Sigmoid colon (tissue), 7 donors: ENCODE measurements at places on chromosomes 13 and 19. TPM values are rescaled to one million over a fixed set of nuclear protein-coding genes. Genes with fewer than 3 reads are reported as not detected.

DNA sequence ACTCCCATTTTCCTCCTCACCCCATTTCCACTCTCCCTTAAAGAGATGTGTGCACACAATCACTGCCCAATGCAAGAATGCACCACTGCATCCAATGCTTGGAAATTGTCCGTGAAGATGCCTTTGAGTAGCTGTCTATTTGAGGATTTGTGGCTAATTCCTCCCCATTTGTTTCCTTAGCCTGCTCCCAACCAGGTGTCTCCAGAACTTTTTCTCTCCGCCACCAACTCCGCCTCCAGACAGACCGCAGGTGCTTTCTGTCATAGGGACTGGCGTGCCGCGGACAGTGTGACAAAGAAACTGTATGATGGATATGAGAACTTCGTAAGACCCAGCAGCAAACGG lies 461 bp upstream of the TM9SF2 start:
- H3K27ac ChIP-seq = peak overlapping the region; percentile 90
- H3K4me3 ChIP-seq = peak overlapping the region; percentile 77
- no peak for DNase-seq

GRCh38 chr19:48452289-48453190 lies 2.8 kb upstream of the KCNJ14 start:
- no peak overlapping the region for H3K4me3 ChIP-seq
- peaks cover 40% of the 10 kb centered on the region for H3K36me3 ChIP-seq
- no peaks in the 10 kb centered on the region for H3K27me3 ChIP-seq
- H3K27ac ChIP-seq = no peak overlapping the region

DNA sequence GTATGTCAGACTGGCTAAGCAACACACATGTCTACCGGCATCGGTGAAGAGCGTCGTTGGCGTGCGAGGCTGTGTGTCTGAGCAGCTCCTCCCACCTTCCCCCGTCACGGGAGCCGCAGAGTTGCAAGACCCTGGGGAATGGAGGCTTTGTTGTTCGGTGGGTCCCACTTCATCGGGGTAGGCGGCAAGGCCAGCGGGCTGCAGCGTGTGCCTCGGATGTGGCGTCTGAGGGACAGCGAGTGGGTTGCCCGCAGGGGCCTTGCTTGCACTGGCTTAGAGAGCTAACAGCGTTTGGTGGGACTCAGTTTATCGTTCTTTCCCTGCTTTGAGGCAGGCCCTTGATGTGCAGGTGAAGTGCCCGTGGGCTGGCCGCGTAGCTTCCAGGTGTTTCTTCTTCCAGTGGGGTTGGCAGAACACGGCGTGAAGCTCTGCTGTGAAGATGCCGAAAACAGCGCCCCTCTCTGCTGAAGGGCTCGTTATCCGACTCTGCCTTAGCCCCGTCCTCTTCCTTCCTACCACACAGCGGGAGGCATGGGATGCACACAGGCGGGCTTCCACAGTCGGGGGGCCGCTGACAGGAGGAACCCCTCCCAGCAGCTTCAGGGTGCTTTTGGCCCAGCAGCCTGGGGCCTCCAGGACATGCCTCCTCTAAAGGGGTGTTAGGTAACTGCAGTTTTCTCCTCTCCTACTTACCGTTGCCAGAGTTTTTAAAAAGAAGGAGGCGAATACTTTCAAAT lies 85.2 kb downstream of the ATP11A start:
- no peak for DNase-seq
- H3K4me1 ChIP-seq = no peaks in the 10 kb centered on the region
- H3K27me3 ChIP-seq = no peaks in the 10 kb centered on the region
- no peak overlapping the region for H3K4me3 ChIP-seq
- no peak overlapping the region for H3K27ac ChIP-seq

DNA sequence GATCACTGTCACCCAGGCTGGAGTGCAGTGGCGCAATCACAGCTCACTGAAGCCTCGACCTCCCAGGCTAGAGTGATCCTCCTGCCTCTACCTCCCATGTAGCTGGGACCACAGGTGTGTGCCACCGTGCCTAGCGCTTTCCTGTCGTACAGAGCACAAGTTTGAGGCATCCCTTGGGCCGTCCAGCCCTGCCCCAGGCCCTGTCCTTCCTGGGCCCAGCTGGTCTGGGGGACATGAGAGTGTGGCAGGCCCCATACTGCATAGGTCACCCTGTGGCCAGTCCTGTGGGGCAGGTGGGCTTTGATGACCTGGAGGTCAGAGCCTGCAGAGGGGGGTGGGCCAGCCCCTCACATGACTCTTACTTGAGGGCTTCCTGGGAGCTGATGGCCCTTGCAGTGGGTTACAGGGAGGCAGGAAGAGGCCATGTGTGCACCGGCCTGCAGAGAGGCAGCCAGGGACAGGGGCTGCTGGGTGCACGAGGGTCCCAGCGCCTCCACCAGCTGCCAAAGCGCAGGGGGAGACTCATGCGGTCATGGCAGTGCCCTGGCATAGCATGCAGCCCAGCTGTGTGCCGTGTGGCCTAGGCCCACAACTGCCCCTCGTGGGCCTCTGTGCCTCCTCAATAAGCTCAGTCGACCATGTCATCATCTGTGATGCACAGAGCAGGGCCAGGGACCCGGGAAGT lies 61.4 kb downstream of the KDM4B start:
- H3K4me1 ChIP-seq = peaks cover 43% of the 10 kb centered on the region
- peaks cover 6% of the 10 kb centered on the region for H3K36me3 ChIP-seq
- DNase-seq = no peak
- H3K4me3 ChIP-seq = no peak overlapping the region
- H3K27me3 ChIP-seq = no peaks in the 10 kb centered on the region
- H3K27ac ChIP-seq = no peak overlapping the region

DNA sequence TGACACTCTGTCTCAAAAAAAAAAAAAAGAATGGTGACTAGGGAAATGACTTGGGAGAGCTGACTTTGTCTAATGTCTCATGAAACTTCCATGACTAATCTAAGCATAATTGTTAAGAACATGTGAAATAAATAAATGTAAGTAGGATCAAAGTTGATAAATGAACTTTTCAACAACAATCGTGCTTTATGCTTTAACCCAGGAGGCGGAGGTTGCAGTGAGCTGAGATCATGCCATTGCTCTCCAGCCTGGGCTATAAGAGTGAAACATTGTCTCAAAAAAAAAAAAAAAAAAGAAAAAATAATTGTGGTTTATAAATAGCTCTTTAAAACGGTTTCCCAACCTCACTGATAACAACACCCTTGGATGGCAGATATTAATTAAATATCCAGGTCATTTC lies 12.9 kb upstream of the AKT2 start:
- H3K27ac ChIP-seq = no peak overlapping the region
- no peaks in the 10 kb centered on the region for H3K27me3 ChIP-seq
- DNase-seq = no peak
- H3K4me1 ChIP-seq = no peaks in the 10 kb centered on the region
- H3K4me3 ChIP-seq = no peak overlapping the region

DNA sequence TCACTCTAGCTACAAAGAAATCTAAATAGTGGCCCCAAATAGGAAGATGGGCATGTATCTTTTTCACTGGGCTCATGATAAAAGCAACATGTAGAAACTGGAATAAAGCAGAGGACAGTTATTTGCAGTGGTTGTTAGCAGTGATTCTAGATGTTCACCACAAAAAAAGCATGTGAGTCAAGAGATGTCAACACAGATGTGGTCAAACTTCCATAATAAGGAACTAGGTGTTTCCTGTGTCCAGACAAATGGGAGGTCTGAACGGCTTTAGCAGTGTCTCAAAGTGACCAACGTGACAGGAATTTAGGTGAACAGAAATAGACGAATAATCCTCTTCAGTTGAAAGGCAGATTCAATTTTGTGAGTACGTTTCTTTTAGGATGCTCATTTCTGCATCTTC lies 162.7 kb downstream of the TBC1D4 start:
- no peak for DNase-seq
- H3K4me3 ChIP-seq = no peak overlapping the region
- no peaks in the 10 kb centered on the region for H3K4me1 ChIP-seq
- H3K36me3 ChIP-seq = no peaks in the 10 kb centered on the region
- no peaks in the 10 kb centered on the region for H3K27me3 ChIP-seq

DNA sequence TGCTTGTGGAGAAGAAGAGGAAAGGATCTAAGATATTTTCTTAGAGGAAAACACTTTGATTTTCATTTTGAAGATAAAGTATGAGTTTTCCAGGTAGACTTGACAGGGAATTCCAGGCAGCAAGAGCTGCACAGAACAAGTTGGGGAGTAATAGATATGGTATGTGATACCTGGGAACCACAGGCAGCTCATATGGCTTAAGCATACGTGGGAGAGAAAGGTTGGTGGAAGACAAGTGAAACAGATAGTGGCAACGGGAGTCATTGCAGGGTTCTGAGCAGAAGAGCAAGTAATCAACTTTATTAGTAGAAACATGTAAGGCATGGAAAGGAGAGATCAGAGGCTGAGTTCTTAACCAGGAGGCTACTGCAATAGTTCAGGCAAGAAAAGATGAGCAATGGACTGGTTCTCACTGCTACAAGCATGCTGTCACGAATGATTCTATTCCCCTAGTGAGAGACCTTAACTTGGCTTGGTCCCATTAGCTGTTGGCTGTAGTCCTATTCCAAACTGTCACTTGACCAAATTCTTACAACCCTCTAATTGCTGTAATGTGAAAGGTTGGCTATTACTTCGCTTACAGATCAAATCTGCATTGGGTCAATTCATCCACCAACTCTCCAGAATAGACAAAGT lies 217.9 kb downstream of the VWA8 start:
- H3K27me3 ChIP-seq = no peaks in the 10 kb centered on the region
- H3K27ac ChIP-seq = no peak overlapping the region
- no peak overlapping the region for H3K4me3 ChIP-seq

DNA sequence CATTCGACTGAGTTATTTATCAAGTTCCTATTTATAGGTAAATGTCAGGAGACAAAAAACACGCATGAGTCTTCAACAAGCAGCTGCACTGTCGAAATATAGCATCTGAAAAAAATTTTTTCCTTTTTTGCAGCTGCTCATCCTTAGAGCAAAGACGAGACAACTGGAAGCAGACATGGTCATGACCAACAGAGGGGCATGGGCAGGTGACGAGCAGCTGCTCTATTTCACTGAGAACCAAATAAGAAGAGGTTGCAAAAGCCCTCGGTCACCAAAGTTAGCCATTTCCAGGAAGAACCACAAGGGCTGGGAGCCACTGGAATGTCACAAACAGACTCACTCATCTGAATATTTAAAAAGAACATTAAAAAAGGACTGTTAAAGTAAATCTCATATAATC lies 22.2 kb downstream of the SOHLH2 start:
- H3K36me3 ChIP-seq = no peaks in the 10 kb centered on the region
- DNase-seq = no peak
- no peaks in the 10 kb centered on the region for H3K4me1 ChIP-seq
- H3K27ac ChIP-seq = no peak overlapping the region

DNA sequence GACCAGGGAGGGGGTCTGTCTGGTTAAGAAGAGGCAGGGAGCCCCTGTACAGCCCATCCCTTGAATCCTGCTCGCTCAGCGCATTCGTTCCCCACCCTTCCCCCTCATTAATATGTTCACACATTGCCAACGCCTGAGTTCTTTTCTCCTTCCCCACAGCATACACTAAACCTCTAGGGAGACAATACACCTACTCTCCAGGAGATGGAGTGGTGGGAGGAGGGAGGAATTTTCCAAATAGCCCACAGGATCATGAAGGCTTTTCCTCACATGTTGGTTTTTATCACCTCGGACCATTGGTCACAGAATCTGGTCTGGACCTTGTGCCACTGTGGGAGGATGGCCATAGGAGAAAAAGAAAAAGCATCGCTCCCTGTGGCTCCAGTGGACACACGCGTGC lies 294.9 kb downstream of the SHISA2 start:
- H3K27ac ChIP-seq = no peak overlapping the region
- no peaks in the 10 kb centered on the region for H3K36me3 ChIP-seq
- H3K27me3 ChIP-seq = no peaks in the 10 kb centered on the region
- no peak overlapping the region for H3K4me3 ChIP-seq
- DNase-seq = no peak
- H3K4me1 ChIP-seq = no peaks in the 10 kb centered on the region

DNA sequence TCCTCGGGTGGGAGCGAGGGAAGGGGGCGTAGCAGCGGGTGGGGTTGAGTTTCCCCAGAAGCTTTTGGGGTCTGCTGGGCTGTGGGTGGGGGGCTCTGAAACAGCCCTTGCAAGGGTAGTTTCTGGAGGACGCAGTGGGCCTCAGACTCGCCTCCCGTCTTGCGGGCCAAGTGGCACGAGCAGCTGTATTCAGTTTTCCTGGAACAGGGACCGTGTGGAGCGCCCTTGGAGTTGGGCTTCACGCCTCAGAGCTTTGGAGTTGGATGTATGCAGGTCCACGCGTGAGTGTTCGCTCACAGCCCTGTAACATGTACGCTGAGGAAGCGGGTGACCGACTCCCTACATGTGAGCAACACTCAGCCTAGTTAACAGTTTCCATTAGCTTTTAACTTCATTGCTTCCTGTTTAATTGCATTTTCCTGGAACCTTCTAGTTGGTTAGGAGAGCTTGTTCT lies 603 bp downstream of the TM9SF2 start:
- DNase-seq = peak; percentile 68
- peaks cover 53% of the 10 kb centered on the region for H3K4me1 ChIP-seq
- H3K36me3 ChIP-seq = no peaks in the 10 kb centered on the region
- H3K27ac ChIP-seq = peak overlapping the region; percentile 91
- peak overlapping the region; percentile 84 for H3K4me3 ChIP-seq
- H3K27me3 ChIP-seq = no peaks in the 10 kb centered on the region

GRCh38 chr13:76690611-76691010 lies 195.6 kb downstream of the KCTD12 start:
- H3K4me3 ChIP-seq = no peak overlapping the region
- no peak for DNase-seq
- no peak overlapping the region for H3K27ac ChIP-seq

GRCh38 chr13:28607187-28607955 lies 51.6 kb upstream of the POMP start:
- no peaks in the 10 kb centered on the region for H3K36me3 ChIP-seq
- H3K27me3 ChIP-seq = no peaks in the 10 kb centered on the region
- no peak for DNase-seq
- H3K4me1 ChIP-seq = no peaks in the 10 kb centered on the region
- no peak overlapping the region for H3K4me3 ChIP-seq
- H3K27ac ChIP-seq = no peak overlapping the region

GRCh38 chr19:2032296-2032941 lies 16.9 kb upstream of the BTBD2 start:
- H3K36me3 ChIP-seq = no peaks in the 10 kb centered on the region
- peak overlapping the region; percentile 94 for H3K27ac ChIP-seq
- peak; percentile 98 for DNase-seq
- no peaks in the 10 kb centered on the region for H3K27me3 ChIP-seq

The CYP2A6 gene
- 1.8 TPM for total RNA-seq

The CBY2 gene
- not detected for total RNA-seq

The GIPR gene
- not detected for total RNA-seq

The LIM2 gene
- not detected for total RNA-seq

The CYP2S1 gene
- total RNA-seq = 0.49 TPM

The SPRED3 gene
- 1.5 TPM for total RNA-seq

The PLPP2 gene
- total RNA-seq = 3.0 TPM

The C19orf67 gene
- not detected for total RNA-seq

The KLK13 gene
- total RNA-seq = not detected
